ENCODE measurements at places on chromosomes 13 and 19.
A peak's percentile ranks its signal among the peaks of the same experiment; 100 is the strongest.

- ATAC-seq, result no peak
- H3K4me3 ChIP-seq, result no peak overlapping the region
- H3K4me1 ChIP-seq, result no peaks in the 10 kb centered on the region
- no peak overlapping the region for H3K27ac ChIP-seq
Measured at GRCh38 chr13:28476919-28477708, 17.8 kb downstream of the FLT1 start.

GRCh38 chr13:77507931-77508776 lies 27.4 kb upstream of the SCEL start:
- peaks cover 19% of the 10 kb centered on the region for H3K4me1 ChIP-seq
- no peaks in the 10 kb centered on the region for H3K27me3 ChIP-seq
- ATAC-seq, result no peak
- H3K4me3 ChIP-seq, result no peak overlapping the region
- no peak overlapping the region for H3K27ac ChIP-seq

- H3K4me1 ChIP-seq, result peaks cover 10% of the 10 kb centered on the region
- peaks cover 63% of the 10 kb centered on the region for H3K36me3 ChIP-seq
- no peak overlapping the region for H3K27ac ChIP-seq
- H3K4me3 ChIP-seq, result no peak overlapping the region
Measured at GRCh38 chr19:1610579-1610978, 5.3 kb upstream of the UQCR11 start.

GRCh38 chr13:29713839-29714238 lies 118.4 kb upstream of the SLC7A1 start:
- no peaks in the 10 kb centered on the region for H3K36me3 ChIP-seq
- no peak overlapping the region for H3K4me3 ChIP-seq
- H3K27me3 ChIP-seq, result peaks cover 7% of the 10 kb centered on the region
- no peaks in the 10 kb centered on the region for H3K4me1 ChIP-seq
- ATAC-seq, result no peak

DNA sequence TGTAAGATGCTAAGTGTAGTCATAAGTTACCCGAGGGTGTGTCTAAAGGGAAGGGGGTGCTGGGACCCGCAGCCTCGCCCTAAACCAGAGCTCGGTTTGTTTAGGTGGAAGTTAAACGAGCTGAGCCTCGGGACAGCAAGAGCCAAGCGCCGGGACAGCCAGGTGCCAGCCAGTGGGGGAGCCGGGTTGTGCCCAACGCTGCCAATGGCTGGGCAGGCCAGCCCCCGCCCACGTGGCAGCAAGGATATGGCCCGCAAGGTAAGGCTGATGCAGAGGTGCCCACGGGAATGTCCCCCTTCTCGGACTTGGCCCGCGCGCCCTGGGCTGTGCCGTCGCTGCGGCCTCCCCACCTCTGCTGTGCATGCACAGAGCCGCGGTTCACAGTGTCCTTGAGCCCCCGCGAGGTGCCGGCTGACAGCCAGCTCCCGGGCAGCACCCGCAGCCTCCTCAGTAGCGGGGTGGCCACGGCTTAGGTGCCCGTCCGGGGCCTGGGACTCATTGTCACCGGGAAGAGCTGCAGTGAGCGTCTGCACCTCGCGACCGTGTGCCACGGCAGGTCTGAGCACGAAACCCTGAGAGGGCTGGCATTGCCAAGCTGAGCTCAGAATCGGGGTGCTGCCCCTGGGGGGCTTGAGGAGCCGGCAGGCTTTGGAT lies 9.3 kb upstream of the RPS15 start:
- no peaks in the 10 kb centered on the region for H3K27me3 ChIP-seq
- H3K4me1 ChIP-seq, result no peaks in the 10 kb centered on the region
- peaks cover 100% of the 10 kb centered on the region for H3K36me3 ChIP-seq
- no peak overlapping the region for H3K27ac ChIP-seq

GRCh38 chr19:23991170-23991569 lies 76.5 kb downstream of the ZNF726 start:
- no peak for ATAC-seq
- H3K4me1 ChIP-seq, result no peaks in the 10 kb centered on the region
- no peak overlapping the region for H3K4me3 ChIP-seq
- H3K27me3 ChIP-seq, result no peaks in the 10 kb centered on the region

- H3K4me3 ChIP-seq, result no peak within 1 kb of the TSS
- H3K36me3 ChIP-seq, result no peaks in the 10 kb centered on the region
- ATAC-seq, result peak; percentile 25
Measured at GRCh38 chr19:47019431-47020041, at the start of gene NPAS1. TSS of gene NPAS1 (plus strand) at chr19:47019837. CDS start at chr19:47021048, 1,211 bp downstream.

- H3K27me3 ChIP-seq, result no peaks in the 10 kb centered on the region
- no peaks in the 10 kb centered on the region for H3K4me1 ChIP-seq
- peaks cover 100% of the 10 kb centered on the region for H3K36me3 ChIP-seq
- no peak overlapping the region for H3K27ac ChIP-seq
- no peak overlapping the region for H3K4me3 ChIP-seq
Measured at GRCh38 chr13:110468986-110469495, 92.5 kb downstream of the RAB20 start.

DNA sequence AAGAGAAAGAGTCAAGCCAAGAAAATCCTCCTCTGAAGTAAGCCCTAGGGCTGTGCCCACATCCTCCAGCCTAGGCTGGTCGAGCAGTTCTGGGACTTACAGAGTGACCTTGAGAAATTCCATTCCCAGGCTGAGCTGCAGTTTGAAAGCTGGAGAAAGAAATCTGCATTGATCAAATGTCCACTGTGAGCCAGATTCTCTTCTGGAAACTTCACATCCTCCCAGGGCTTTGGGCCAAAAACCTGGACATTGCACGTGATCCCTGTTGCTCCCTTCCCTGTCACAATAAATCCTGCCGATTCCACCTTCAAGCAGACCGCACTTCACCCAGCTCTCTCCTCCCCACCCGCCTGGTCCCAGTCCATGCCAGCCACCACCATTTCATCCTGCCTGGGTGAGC lies 15.7 kb downstream of the TMEM143 start:
- no peak overlapping the region for H3K27ac ChIP-seq
- no peak for ATAC-seq
- H3K4me1 ChIP-seq, result no peaks in the 10 kb centered on the region

- no peaks in the 10 kb centered on the region for H3K4me1 ChIP-seq
- no peaks in the 10 kb centered on the region for H3K27me3 ChIP-seq
Measured at GRCh38 chr13:48265217-48265815, 32.3 kb downstream of the ITM2B start.

- no peak overlapping the region for H3K27ac ChIP-seq
- H3K4me1 ChIP-seq, result no peaks in the 10 kb centered on the region
- H3K27me3 ChIP-seq, result peaks cover 7% of the 10 kb centered on the region
- H3K4me3 ChIP-seq, result no peak overlapping the region
Measured at GRCh38 chr13:112664501-112665203, 25.2 kb upstream of the ATP11A start.

- no peak overlapping the region for H3K4me3 ChIP-seq
- H3K4me1 ChIP-seq, result peaks cover 12% of the 10 kb centered on the region
- no peak overlapping the region for H3K27ac ChIP-seq
Measured at GRCh38 chr13:79933389-79933788, 407.5 kb downstream of the SPRY2 start.

- no peak for ATAC-seq
- peaks cover 42% of the 10 kb centered on the region for H3K27me3 ChIP-seq
- peaks cover 9% of the 10 kb centered on the region for H3K4me1 ChIP-seq
- no peaks in the 10 kb centered on the region for H3K36me3 ChIP-seq
- H3K4me3 ChIP-seq, result no peak within 1 kb of the TSS
Measured at GRCh38 chr19:4304538-4305256, at the start of gene FSD1. TSS of gene FSD1 (plus strand) at chr19:4304598. CDS start at chr19:4304747, 149 bp downstream.

DNA sequence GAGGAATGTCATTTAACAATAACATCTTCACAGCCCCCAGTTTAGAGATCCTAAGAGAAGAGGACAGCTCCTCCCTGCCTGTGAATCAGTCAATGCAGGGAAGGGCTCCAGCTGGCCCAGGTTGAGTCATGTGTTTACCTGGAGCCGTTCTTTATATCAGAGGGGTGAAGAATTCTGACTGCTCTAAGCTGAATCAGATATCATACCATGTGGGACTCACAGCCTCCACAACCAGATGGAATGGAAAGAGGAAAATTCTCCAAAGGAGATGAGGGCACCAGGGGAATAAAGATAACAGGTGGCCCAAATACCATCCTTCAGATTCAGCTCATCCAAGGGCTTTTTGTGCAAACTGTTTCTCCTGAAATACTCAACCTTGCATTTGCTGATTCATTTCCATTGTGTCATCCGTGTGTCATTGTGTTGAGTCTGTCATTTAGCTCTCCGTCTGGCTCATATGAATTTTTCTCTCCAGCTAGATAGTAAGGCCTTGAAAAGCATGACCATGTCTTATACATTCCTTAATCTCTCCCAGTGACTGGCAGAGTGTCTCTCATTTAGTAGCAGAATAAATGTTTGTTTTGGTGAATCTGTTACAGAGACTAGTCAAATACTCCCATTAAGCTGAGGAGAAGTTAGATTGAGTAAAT lies 217.9 kb downstream of the RFC3 start:
- ATAC-seq, result no peak
- no peaks in the 10 kb centered on the region for H3K36me3 ChIP-seq
- no peak overlapping the region for H3K4me3 ChIP-seq
- no peaks in the 10 kb centered on the region for H3K27me3 ChIP-seq
- H3K27ac ChIP-seq, result no peak overlapping the region

GRCh38 chr13:79485014-79485811 lies 4.3 kb downstream of the NDFIP2 start:
- peaks cover 3% of the 10 kb centered on the region for H3K4me1 ChIP-seq
- no peak for ATAC-seq
- H3K36me3 ChIP-seq, result no peaks in the 10 kb centered on the region
- no peaks in the 10 kb centered on the region for H3K27me3 ChIP-seq

DNA sequence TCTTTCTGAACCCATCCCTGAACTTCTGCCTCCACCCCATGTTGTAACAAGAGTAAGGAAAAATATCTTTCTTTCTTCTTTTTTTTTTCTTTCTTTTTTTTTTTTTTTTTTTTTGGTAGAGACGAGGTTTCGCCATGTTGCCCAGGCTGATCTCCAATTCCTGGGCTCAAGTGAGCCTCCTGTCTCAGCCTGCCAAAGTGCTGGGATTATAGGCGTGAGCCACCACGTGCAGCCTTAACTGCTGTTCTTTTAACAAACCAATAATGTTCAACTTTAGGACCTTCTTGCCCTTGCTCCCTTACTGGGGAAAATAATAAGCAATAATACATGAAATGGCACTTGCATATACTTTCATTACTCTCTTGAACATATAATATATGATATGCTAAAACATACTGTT lies 19.6 kb downstream of the GPR183 start:
- no peaks in the 10 kb centered on the region for H3K36me3 ChIP-seq
- ATAC-seq, result no peak
- no peak overlapping the region for H3K27ac ChIP-seq
- H3K4me1 ChIP-seq, result peaks cover 4% of the 10 kb centered on the region
- H3K27me3 ChIP-seq, result no peaks in the 10 kb centered on the region

- H3K4me1 ChIP-seq, result no peaks in the 10 kb centered on the region
- H3K36me3 ChIP-seq, result no peaks in the 10 kb centered on the region
- no peak for ATAC-seq
- H3K27me3 ChIP-seq, result no peaks in the 10 kb centered on the region
- H3K27ac ChIP-seq, result no peak overlapping the region
- no peak overlapping the region for H3K4me3 ChIP-seq
Measured at GRCh38 chr13:72163678-72164077, 296.7 kb upstream of the DACH1 start.

DNA sequence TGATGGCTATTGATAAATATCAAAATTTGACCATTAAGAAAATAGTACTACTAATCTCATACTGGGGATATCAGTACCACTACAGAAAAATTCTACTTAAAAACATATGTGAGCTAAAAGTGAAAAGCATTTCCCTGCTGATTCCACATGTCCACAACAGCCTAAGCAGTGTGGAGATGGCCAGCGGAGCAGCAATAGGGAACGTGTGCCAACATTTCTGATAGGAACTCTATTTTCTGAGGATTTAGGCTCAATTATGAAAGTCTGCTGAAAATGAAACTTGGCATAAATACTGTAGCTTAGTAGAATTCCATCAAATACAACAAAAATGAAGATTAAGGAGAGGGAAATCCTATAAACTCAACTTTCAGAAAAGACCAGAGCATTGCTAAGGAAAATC lies 311.6 kb downstream of the ENOX1 start:
- H3K27ac ChIP-seq, result no peak overlapping the region
- ATAC-seq, result no peak

All from gastroesophageal sphincter (tissue), 4 donors.